ENCODE measurements at places on chromosomes 1 and 21.
A peak's percentile ranks its signal among the peaks of the same experiment; 100 is the strongest.

GRCh38 chr1:3120140-3120539, 51.1 kb downstream of the PRDM16 start:
- DNase-seq, result no peak

DNA sequence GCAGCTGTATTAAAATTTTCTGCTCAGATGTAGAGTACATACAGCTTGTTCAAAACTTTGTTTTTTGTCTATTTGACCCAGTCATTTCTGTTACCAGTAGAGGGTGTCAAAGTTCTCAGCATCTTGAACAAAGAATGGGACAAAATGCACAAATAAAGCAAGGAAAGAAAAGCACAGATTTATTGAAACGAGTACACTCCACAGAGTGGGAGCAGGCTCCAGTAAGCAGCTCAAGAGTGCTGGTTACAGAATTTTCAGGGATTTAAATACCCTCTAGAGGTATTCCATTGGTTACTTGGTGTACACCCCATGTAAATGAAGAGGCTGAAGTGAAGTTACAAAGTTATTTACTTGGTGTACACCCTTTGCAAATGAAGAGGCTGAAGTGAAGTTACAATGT, 8.9 kb upstream of the PRMT6 start:
- DNase-seq, result no peak

DNA sequence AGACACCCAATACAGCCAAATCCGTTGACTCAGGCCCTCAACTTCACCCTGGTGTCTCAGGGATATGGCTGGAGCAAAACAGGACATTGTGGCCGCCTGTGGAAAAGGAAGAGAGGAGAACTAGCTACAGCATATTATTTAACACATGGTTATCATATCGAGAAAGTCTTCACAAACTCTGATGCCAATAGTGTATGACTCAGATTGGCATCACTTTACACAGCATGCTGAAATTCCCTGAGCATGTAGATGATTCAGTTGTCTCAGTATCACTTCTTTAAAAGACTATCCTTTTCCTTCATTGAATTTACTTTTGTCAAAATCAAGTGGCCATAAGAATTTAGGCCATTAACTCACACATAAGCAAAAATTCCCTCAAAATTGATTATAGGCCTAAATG, 20.1 kb downstream of the HSD3B2 start:
- DNase-seq, result peak; percentile 44

DNA sequence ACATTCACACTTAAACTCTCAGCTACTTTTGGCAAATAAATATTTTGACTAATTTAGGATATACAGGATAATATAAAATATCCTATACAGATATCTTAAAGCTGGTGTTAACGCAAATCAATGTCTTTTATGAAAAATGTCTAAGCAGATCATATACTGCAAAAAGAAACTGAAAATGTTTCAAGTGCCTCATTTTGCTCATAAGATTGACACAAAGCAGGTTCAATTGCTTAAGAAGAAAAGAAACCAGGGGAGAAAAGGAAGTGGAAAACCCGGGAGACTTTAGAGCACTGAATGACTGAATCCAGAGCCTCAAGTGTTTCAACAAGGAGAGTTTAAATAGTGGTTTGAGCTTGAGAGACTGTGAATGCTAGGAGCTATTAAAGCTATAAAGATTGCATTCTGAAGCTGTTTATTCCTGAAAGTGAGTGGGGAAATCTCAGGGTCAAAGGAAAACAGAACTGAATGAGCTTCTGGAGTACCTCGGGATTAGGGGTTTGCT, 1943.0 kb downstream of the MRPL39 start:
- no peak for DNase-seq

GRCh38 chr1:198908995-198909394, 270.2 kb downstream of the PTPRC start:
- DNase-seq, result no peak

Data from MCF 10A (cell line).